T-helper 2 cell treated with Interferon-gamma antibody and Interleukin-4, amounts not matched to agents 5 μg/mL and 100 μg/mL, for 36 hours (primary cell): ENCODE measurements at places on chromosomes 13 and 19.

DNA sequence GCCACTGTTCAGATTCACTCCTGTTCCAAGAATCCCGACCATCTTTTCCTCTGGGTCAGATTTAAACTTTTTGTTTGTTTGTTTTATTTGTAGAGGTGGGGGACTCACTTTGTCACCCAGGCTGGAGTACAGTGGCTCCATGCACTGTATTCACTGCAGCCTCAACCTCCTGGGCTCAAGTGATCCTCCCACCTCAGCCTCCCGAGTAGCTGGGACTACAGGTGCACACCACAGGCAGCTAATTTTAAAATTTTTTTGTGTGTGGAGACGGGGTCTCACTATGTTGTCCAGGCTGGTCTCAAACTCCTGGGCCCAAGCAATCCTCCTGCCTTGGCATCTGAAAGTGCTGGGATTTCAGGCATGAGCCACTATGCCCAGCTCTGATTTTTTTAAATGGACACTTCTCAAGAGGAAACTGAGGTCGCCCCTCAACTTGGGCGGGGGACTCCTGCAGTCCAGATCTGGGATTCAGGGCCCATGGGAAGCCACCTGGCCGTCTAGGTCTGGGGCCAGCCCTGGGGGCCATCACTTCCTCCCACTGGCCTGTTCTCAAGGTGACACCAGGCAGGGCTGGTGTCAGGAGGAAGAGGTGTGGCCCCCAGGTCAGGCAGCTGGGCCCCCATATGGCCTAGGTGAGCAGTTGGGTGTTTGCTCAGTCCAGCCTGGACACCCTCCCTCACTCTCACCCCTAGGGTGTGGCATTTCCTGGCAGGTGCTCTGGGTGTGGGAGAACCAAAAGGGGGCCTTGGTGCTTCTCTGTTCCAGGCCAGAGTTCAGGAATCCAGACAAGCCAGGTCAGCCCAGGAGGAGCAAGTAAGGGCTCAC, 1.3 kb downstream of the B3GNT3 start:
- no peak for DNase-seq

DNA sequence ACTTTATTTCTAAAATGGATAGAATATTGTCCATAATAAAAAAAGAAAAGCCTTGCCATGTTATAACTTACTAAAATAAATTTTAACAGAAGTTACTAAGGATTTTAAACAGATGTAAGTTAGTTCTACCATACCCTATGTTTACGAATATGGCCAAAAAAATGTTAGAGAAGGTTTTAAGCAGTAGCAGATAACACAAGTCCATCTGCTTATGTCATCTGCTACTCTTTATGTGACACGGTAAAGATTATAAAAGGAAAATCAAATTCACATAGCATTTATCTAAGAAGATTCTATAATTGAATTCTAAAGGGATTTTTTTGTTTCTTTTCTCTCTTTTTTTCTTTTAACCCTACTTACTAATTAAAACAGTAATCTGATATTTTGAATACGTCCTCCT, 114.2 kb upstream of the MIR17HG start:
- no peak for DNase-seq

DNA sequence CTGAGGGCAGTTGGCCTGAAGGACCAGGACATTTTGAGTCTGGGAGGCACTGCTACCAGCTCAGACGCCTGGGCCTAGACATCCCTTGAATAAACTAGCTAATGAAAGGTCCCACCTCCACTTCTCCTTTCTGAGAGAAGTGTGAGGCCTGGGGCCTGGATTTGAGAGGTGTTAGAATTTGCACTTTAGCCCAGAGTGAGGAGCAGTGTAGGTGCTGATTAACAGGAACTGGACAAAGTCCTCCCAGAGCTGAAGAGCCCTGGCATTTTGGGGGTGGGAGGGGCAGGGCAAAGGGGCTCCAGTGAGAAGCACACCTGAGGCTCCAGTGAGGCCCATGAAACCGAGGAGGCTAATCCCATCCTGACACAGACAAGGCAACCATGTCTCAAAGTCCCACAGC, 15.2 kb upstream of the SLC1A5 start:
- DNase-seq, result no peak

GRCh38 chr13:21012841-21013681, 48.3 kb downstream of the LATS2 start:
- DNase-seq, result no peak

DNA sequence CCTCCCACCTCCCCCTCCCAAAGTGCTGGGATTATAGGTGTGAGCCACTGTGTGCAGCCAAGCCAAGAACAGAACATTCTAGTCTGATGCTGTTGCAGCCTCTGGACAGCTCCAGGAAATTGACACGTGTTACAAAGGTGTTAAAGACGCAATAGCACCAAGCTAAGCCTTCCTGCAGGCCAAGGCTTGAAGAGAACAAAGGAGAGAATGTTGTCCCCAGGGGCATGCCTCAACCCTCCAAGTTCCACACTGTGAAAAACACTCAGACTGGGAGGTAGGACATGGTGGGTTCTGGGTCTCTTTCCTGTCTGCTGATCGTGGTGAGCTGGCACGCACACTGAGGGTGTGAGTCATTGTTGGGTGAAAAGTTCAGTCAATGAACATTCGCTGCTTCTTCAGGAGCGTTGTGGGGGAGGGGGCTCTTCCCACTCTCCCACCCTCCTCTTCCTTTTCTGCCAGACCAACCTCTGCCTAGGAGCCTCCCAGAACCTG, 5.3 kb upstream of the PTPRS start:
- DNase-seq, result no peak

DNA sequence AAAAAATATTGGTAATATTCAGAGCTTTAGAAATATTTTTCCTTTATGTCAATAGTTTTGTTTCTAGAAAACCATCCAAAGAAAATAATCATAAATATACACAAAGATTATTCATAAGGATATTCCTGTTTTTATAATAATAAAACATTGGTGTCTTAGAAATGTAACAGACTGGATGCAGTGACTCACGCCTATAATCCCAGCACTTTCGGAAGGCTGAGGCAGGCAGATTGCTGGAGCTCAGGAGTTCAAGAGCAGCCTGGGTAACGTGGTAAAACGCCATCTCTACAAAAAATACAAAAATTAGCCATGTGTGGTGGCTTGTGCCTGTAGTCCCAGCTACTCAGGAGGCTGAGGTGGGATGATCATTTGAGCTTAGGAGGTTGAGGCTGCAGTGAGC, 106.8 kb downstream of the DHRS12 start:
- DNase-seq, result no peak

- DNase-seq, result no peak
Measured at GRCh38 chr13:86877441-86877840, 793.7 kb upstream of the SLITRK5 start.

GRCh38 chr13:48656608-48657007, 2.9 kb downstream of the CYSLTR2 start:
- DNase-seq, result no peak
